Stimulated activated CD4-positive, alpha-beta T cell treated with anti-CD3 and anti-CD28 coated beads, Interleukin-15, amount 100 ng/mL, for 1 hour (primary cell): ENCODE measurements at places on chromosomes 16 and 17.

DNA sequence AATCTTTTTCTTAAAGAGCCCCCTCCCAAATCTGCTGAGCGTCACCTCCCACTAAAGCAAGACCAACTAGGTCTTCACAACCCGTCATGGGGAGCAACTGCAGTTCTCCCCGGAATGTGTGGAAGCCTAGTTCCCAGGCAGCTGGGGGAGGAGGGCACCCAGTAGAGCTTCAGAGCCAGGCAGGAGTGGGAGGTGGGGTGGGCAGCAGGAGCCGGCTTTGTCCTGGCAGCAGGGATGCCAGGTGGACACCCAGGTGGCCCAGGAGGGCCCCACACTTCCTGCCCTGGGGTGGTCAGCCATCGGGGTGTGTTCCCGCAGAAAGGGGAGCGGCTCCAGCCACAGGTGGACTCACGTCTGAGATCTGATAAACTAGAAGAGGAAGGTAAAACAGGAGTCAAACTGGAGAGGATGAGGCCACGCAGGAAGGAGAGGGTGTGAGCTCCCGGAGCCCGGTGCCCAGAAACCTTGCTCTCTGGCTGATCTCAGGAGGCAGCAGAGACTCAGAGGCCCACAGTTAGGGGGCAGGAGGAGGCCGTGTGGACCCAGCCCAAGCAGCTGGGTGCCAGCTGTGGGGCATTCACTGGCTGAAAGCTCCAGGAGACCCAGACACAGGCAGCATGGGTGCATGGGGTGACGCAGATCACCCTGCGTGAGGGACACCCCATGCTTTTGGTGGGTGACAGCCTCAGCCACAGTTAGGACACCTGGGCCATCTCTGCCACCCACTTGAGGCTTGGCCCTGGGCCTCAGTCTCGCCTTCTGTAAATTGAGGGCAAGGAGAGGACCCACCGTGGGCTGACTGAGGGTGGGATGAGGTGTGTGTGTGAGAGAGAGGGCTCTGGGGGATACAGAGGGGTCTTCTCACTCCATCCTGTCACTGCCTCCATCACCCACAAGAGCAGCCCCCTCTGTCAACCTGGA is 260.8 kb upstream of the TNRC6C start:
- DNase-seq: no peak

DNA sequence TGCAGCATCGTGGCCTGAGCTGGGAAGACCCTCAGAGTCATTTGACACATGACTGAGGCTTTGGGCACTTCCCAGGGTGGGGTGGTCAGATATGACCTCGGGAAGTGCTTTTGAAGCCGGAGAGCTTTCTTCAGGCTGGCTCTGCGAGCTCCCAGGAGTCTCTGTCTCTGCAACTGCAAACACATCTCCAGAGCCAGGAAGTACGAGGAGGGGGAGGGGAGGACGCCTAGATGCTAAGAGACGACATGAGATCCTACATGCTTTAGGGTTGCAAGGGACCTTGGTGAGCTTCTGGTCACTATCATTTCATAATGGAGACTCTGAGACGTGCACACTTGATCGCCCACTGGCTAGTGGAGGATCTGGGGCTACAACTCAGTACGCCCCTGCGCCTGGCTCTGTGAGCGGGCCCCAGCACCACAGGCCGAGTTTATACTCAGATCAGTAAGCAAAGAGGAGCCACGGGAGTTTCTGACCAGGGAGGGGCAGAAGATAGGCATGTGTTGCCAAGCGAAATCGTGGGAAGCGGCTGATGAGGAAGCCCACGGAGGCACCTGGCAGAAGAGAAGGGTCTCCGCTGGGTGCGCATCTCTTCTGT is 527 bp upstream of the MGAT5B start:
- no peak for DNase-seq

- DNase-seq: no peak
These were observed 25.0 kb upstream of the KCNJ2 start for GRCh38 chr17:70144260-70144846.

- DNase-seq: no peak
These were observed 2.9 kb downstream of the CLUH start for GRCh38 chr17:2708585-2709182.

DNA sequence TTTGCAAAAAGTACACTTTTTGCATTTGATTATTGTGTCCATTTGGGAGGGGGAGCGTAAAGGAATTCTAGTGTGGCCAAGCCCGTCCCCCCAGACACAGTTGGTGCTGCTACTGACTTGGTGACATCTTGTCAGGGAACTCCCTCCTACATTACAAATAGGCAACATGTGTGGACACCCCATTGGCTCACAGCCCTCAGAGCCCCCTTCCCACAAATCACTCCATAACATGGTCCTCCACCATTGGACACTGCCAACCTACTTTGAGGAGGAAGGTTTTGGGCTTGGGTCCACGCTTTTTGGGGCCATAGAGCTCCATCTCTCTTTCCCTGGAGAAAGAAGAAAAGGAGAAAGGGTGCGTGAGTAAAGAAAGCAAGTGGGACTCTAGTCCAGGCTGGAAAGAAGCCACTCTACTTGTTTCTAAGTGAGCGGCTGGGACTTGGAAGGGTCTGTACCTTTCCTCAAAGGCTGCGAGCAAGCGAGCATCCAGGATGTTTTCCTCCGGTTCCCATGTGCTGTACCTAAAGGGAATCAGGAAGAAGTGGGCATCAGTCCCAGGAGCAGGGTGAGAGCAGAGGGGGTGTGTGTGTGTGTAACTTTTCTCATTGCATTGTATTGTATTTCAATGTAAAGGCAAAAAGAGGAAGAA is 958 bp downstream of the CBX8 start:
- DNase-seq: no peak

GRCh38 chr17:13024526-13025257 is 6.9 kb upstream of the ELAC2 start:
- DNase-seq: peak; percentile 48

- no peak for DNase-seq
These were observed 505.8 kb downstream of the KCNJ2 start for GRCh38 chr17:70675070-70675590.

GRCh38 chr17:73151916-73152632 is 12.7 kb upstream of the SSTR2 start:
- DNase-seq: no peak

- DNase-seq: no peak
These were observed 2064.6 kb downstream of the TP53TG3F start for GRCh38 chr16:35523991-35524390.

DNA sequence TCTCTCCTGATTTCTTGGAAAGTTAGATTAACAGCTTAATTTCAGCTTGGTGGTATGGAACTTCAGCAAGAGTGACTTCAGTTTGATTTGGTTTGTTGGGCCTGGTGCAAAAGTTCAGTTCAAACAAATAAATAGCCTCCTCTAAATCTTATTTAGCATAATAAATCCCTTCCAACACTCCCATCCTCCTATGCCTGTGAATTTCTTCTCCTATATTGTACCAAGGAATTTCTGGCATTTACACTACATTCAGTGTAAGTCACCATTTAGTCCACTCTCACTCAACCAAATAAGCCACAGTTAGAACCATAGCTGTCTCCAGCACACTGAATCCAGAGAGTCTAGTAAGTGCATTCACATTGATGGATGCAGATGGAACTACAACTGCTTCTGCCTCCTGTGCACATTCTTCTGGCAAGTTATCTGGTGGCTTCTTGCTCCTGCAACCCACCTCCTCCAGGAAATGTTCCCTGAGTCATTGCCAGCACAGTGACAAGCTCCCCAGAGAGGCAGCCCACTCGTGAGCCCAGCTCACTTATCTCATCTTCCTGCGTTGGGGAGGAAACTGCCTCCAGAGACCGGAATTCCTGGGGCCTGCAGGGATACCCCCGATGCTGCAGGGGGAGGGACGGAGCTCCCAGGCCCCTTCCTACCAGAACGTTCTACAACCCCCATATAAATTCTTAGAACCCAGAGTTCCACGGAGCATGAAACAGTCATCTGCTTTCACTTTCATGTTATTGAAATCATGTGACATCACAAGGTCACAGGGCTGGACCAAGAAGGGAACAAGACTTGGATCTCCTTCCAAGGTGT is 318.3 kb downstream of the PHKB start:
- no peak for DNase-seq

- no peak for DNase-seq
These were observed 13.3 kb upstream of the CAVIN1 start for GRCh38 chr17:42436391-42436790.

GRCh38 chr16:53989597-53989996 is 285.6 kb downstream of the FTO start:
- DNase-seq: no peak

DNA sequence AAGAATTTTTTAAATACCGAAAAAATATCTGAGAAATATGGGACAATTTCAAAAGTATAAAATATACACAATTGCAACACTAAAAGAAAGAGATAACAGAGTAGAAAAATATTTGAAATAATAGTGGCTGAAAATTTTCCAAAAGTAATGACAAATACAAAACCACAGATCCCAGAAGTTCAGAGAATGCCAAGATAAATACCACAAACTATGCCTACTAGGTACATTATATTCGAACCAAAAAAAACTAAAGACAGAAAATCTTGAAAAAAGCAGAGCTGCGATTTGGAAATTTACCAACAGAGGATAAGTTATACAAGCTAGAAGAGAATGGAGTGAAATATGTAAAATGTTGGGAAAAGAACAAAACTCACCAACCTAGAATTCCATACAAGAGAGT is 191.3 kb upstream of the ELAC2 start:
- DNase-seq: no peak

DNA sequence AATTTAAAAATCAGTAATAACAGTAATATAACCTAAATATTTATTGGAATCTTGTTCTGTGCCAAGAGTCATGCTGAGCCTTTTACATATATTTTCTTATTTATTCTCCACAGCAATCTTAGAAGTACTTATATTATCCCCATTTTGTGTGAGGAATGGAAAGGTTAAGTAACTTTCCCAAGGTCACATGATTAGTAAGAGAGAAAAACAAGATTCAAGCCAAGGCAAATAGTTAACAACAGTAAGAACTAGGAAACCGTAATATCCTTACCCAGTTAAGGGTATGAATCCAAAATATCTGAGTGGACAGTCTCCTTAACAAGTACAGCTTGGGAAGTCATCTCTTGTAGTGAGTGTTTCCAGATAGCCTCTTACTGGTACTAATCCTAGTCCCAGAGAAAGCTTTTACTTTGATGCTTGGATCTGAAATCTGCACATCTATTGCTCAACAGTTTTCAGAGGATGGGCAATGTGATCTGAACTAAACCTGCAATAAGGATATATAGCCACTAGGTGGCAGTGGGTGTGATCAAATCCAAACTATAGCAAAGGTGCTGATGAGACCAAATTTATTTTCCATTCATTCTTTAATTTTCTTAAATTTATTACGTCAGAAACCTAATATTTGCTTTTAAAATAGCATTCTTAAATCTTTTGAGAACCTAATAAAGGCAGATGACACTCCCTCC is 23.3 kb downstream of the SHISA6 start:
- no peak for DNase-seq

DNA sequence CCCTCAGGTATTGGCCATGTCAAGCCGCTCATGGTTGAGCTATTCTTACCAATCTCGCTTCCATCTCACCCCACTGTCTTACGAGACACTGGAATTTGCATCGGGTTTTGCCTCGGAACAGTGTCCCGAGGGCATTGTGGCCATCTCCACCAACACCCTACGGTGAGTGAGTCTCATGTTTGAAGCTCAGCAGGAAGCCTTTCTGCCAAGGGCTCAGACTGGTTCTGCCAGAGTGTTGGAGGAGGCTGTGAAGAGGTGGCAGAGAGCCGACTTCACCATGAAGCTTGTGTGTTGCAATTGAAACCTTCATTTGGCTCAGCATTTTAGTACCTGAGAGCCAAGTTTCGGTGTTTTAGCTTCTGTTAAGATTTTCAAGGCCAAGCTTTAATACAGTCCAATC is 38.0 kb downstream of the SF3B3 start:
- DNase-seq: no peak

DNA sequence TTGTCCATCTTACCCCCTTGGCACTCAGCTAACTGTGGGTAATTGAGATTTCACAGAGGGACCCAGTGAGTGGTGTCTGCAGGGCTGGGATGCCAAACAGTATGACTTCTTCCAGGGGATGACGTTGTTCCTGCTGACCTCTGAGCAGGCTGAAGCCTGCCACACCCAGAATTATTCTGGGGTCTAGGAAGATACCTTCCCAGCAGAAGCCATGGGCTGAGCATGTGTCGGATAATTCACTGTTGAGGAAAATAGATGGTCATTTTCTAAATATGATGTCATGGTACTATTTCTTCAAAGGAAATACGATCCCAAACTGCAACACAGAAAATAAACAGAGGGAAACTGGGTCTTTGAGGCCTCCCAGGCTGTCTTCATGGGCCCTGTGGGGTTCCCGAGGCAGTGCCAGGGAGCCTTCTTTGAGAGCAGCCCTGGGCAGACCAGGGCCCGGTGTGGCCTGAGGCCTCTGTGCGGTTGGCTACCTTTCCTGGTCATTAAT is 17.4 kb downstream of the WNT9B start:
- no peak for DNase-seq

GRCh38 chr16:3514621-3515020 is 13.8 kb downstream of the CLUAP1 start:
- no peak for DNase-seq

DNA sequence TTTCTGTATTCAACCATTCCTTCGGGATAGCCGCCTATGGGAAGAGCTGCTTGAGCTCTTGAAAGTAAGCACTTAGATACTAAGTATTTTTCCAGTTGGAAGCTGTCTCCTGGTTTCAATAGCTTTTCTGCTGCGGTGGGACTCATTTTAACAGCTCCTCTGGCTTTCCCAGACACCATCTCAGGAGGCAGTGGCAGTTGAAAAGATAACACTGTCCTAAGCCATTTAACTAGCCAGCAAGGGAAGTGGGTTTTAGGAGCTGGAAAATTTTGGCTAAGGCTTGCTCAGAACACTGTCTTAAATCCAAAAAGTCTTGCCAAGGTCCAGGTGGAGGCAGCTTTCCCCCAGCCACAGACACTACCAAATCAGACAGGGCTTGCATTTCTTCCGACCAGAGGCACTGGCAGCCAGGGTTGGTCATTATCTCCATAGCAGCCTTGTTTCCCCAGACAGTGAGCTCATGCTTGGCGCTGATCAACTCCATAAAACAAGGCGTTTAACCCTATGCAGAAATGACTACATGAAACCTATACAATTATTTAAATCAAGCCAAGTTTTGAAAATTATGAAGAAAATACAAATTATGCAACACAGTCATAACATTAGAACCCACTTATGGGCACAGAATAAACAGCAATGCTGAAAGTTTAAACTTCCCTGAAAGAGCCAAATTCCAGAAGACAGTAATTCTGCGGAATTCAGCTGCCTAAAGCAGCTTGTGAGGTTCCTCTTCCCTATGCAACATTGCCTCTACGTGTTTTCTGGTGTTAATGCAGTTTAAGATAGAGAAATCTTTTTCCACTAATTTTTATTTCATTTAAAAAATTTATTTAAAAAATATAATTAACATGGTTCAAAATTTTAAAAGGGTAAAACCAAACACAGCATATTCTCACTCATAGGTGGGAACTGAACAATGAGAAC is 25.0 kb downstream of the GABARAPL2 start:
- DNase-seq: no peak

GRCh38 chr17:68377771-68378267 is 79.5 kb downstream of the WIPI1 start:
- DNase-seq: no peak

- peak; percentile 72 for DNase-seq
These were observed at the start of gene TUBG2 for GRCh38 chr17:42659079-42659931. TSS of gene TUBG2 (plus strand) at chr17:42659284. CDS start at chr17:42659504, 220 bp downstream.

GRCh38 chr16:79171931-79172705 is 428.4 kb downstream of the MAF start:
- no peak for DNase-seq
